Naive thymus-derived CD8-positive, alpha-beta T cell (primary cell): ENCODE measurements at places on chromosomes 16 and 17.
A peak's percentile ranks its signal among the peaks of the same experiment; 100 is the strongest.

- DNase-seq, result peak; percentile 38
Observed at GRCh38 chr16:67672739-67673662, 6.4 kb downstream of the C16orf86 start.

DNA sequence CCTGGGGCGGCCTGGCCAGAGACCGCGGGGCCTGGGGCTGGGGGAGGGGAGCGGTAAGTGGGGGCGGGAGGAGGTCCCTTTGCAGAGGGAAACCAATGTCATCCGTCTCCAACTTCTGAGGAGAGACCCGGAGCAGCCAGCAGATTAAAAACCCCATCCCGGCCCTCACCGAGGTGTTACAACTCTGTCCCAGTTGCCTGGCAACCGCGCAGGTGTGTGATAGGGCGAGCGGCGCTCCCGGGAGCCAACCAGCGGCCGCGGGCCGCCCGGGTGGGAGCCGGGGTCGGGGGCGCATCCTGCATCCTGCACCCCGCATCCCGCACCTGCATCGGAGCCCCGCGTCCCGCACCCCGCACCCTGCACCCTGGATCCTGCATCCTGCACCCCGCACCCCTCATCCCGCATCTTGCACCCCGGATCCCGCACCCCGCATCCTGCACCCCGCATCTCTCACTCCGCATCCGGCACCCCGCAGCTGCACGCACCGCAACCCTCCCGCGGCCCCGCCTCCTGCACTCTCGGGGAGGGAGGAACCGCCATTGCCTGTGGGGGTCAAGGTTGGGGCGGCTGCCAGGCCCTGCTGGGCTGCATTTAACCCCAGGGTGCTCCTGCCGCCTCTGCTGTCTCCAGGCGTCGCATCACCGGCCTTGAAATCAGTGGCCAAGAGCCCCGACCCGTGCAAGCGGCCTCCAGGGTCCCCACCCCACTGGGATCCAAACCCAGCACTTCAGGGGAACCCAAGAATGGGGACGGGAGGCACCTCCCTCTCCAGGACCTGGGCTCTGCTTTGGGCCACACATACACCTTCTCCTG is 47.3 kb downstream of the RTN4RL1 start:
- no peak for DNase-seq

- DNase-seq, result no peak
Observed at GRCh38 chr16:21227866-21228265, 5.6 kb upstream of the ANKS4B start.

DNA sequence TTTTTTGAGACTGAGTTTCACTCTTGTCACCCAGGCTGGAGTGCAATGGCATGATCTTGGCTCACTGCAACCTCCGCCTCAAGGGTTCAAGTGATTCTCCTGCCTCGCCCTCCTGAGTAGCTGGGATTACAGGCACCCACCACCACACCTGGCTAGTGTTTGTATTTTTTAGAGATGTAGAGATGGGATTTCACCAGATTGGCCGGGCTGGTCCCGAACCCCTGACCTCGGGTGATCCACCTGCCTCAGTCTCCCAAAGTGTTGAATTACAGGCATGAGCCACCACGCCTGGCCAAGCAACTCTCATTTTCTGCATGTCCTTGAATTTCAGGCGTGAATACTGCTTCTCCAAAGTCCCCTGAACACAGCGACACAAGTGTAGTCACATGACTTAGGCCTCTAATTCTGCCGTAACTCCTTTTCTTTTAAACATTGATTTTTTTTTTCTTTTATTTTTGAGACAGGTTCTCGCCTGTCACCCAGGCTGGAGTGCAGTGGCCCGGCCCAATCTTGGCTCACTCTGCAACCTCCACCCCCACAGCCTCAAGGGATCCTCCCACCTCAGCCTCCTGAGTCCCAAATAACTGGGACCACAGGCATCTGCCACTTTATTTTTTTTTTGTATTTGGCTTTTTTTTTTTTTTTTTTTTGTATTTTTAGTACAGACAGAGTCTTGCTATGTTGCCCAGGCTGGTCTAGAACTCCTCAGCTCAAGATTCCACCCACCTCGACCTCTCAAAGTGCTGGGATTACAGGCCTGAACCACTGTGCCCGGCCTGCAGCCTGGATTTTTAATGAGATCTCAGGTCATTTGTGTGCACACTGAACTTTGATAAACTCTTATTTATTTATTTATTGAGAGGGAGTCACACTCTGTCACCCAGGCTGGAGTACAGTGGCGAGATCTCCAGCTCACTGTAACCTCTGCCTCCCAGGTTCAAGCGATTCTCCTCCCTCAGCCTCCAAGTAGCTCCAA is 124.6 kb downstream of the KCNJ18 start:
- no peak for DNase-seq

DNA sequence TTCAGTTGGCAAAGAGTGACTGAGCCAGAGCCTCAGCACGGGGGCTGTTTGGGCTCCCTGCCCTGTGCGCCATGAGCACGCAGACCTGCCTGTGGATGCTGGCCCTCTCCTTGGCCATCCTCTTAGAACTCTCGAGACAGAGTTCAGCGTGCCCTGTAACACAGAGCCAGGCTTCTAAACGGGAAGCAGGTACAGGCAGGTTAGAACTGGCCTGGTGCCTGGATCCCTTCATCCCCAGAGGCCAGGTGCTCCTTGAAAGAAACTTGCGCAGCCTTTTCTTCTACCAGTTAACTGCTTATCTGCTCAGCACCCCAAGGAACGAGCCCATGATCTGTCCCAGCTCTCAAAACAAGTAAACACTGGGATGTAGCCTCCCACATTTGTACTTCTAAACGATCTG is 6.9 kb downstream of the CCNF start:
- no peak for DNase-seq

GRCh38 chr16:11742093-11742535 is 543 bp downstream of the TXNDC11 start:
- peak; percentile 51 for DNase-seq

DNA sequence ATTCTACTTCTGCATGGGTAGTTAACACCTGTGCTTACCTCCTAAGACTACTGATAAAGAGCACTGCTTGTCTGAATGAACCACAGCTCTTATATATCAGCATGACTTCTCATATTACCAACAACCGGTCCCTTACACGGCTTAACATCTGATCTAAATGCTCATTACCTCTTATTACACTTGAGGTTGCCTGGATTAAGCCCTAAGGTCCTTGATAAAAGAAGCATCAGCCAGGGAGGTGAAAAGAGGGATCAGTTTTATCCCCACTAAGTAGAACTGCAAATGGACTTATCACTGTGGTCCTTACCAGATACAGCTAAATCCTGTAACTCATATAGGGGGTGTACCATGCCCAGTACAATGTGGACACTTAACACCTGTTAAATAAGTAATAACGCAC is 8.2 kb upstream of the RSKR start:
- no peak for DNase-seq

- DNase-seq, result no peak
Observed at GRCh38 chr16:86199871-86200695, 301.1 kb downstream of the IRF8 start.

- no peak for DNase-seq
Observed at GRCh38 chr16:62543516-62543915, 507.3 kb upstream of the CDH8 start.

DNA sequence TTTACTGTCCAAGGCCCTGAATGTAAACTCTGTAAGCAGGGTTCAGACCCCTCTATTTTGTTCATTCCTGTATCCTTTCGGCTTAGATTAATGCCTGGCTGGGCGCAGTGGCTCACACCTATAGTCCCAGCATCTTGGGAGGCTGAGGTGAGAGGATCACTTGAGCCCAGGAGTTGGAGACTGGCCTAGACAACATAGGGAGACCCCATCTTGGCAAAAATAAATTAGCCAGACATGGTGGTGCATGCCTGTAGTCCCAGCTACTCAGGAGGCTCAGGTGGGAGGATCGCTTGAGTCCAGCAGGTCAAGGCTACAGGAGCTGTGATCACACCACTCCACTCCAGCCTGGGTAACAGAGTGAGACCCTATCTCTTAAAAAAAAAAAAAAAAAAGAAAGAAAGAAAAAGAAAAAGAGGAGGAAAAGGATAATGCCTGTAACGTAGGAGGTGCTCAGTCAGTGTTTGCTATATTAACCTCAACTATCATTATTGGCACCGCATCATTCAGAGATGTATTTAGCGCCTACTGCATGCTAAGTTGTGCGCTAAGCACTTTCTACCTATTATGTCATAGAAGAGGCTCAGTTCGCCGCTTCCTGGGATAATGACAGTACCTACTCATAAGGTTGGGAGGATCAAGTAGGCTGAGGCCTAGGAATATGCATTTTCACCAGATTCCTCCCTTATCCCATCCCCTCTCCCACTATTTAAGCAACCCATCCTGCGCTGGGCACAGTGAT is 5.0 kb downstream of the SOCS1 start:
- no peak for DNase-seq

DNA sequence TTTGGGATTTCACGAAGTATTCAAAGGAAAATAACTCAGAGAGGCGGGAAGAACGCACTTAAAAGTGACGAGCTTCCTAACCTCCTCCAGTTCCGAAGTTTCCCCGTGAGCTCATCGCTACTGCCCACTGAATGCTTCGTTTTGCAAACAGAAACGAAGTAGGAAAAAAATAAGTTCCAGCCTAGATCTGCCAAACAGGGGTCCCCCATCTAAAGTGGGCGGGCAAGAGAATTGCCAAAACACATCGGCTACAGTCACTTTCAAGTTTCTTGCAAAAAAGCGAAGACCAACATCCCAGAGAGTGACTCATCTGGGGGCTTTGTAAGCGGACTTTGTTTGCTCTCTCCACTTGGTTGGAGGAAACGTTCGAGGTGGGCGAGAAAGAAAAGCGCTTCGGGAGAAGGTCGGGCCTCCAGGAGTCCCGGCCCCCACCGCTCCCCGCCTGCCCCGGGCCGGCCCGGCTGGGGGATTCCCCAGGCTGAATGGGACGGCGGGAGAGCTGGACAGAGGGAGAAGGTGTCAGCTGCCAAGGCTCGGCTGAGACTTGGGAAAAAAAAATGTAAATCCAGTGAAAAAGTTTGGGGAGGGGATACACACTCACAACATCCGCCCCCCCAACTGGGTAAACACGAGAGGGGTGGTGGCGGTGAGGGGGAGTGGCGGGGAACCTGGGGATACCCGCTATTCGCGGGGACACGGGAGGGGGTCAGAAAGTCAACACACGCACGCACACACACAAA is 1.0 kb downstream of the VEZF1 start:
- peak; percentile 19 for DNase-seq

DNA sequence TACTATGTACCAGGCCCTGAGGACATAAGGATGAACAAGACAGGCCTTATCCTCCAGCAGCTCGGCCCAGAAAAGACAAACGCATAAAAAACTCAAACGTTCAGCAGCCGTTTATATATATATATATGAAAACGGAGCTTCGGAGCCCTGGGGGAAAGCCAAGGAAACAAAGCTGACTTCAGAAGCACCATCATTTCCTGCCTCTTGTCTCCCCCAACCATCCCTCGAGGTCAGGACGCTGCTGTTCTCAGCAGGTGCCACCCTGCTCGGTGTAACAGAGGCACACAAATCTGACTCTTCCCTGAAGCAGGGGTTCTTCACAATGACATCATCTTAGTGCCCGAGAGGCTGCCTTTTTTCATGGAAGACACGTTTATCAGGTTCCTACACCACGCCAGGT is 146.9 kb downstream of the ZNF423 start:
- no peak for DNase-seq

GRCh38 chr17:71192848-71193247 is 928.0 kb upstream of the SOX9 start:
- no peak for DNase-seq

- DNase-seq, result no peak
Observed at GRCh38 chr17:17848311-17849082, 11.7 kb upstream of the SREBF1 start.

GRCh38 chr16:9950658-9951057 is 231.6 kb downstream of the GRIN2A start:
- no peak for DNase-seq

DNA sequence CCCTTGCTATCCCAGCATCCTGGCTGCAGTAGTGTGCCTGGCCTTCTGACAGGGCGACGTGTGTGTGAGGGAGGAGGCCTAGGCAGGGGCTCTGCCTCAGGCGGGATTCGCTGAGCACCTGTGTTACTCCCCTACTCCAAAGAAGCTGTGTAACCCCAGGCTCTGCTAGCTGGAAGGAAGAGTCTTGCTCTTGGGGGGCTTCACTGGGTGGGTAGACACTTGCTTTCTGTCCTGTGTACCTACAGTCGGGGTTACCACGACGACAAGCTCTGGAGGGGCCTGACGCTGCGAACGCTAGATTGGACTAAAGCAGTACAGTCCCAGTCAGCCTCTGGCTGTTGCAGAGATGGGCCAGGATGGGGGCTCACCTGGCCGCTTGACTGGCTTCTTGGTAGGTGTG is 9.5 kb downstream of the EXOC7 start:
- DNase-seq, result no peak

DNA sequence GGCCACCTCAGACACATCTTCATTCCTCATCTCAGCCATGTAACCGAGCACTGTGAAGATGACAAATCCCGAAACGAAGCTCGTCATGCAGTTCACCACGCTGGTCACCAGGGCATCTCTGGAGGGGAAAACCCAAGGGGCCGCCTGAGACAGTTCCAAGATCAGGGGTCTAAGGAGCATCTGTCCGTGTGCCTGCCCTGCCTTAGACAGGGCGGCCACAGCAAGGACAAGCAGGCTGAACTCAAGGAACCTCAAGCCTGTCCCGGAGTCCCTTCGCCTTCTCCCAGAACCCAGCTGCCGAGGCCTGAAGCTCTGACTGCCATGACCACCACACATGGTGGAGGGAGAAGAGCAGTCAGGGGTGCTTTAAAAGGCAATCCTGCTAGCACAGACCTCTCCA is 22.7 kb downstream of the SLC6A4 start:
- no peak for DNase-seq

GRCh38 chr17:75131278-75132017 is at the start of gene NT5C:
Gene NT5C (minus strand): TSS chr17:75131742. CDS start chr17:75131707, 35 bp downstream.
- DNase-seq, result peak; percentile 67
